A549 (cell line): ENCODE measurements at places on chromosomes 16 and 17.

DNA sequence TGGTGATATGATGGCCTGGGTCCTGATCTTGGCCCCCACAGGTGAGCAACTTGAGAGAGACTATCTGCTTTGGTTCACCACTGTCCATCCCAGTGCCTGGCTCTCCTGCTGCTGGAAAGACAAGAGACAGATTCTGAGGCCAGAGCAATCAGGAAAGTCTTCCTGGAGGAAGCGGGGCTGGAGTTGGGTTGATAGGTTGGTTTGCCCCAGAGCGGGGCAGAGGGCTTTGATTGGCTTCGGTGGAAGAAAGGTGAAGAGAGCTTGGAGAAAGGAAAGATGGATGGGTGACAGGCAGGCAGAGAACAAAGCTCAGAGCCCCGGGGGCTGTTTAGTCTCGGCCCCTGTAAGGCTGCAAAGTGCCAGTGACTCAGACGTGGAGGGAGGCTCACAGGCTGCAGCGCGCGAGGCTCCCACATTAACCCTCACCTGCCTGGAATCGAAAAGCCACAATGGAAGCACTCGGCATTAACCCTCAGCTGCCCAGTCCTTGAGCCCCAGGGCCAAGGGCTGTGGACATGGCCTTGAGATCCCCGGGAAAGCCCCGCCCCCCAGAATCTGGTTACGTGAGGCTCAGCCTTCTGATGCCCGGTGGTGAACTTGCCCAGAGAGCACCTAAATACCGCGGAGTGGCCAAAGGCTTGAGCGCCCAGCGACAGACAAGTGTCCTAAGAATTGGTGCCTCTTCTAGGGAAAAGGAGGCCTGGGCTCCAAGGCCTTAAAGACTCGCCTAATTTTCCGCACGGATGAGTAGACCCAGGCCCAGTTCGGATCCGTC is 996 bp upstream of the CPNE2 start:
- DNase-seq, result peak; percentile 65

DNA sequence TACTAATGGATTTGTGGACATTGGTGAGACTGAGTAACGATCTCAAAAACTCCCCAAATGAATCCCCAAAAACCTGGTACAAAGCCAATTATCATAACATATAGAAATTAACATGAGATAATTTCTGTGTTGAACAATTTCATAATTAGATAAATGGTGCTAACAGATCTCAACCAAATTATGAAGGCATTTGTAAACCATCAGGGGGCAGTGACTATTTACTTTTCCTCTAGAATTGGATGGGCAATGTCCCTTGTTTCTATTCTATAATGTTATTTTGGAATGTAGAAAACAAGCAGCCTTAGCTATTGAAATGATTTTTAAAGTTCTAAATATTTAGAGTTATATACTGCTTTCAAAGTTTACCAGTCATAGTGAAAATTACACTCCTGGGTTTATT is 57.8 kb downstream of the MYH10 start:
- DNase-seq, result no peak

- DNase-seq, result no peak
Measured at GRCh38 chr17:74157366-74157765, 46.1 kb upstream of the RPL38 start.

DNA sequence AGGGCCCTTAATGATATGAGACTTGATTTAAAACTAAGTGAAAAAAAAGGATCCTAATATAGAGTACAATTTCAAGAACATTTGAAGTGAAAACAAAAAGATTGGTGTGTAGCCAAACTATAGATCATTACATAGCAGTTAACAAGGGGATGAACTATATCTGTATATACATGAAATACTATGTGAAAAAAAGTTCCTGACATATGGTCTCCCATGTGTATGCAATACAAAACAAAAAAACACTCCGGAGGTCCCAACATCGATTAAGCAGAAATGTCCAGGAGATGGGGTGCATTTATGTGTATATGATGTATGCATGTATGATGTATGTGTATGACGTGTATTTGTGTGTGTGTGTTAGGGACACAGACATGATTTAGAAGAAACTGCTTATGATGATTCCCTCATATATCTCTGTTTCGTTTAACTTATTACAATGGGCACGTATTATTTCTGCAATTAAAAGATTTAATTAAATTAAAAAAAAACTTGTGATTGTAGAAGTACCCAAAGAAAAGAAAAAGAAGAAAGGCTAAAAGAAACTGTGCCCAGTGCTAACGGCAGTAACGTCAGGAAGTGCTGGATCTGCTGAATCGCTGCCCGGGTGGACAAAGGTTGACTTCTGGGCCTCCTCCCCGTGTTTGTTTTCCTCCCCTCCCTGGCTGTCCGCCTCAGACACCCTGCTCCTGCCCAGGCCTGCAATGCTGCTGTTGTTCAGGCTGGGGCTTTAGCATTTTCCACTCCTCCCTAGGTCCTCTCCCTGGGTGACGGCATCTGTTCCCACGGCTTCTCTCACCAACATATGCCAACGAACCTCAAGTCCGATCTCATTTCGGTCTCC is 36.9 kb downstream of the TBX4 start:
- DNase-seq, result no peak

DNA sequence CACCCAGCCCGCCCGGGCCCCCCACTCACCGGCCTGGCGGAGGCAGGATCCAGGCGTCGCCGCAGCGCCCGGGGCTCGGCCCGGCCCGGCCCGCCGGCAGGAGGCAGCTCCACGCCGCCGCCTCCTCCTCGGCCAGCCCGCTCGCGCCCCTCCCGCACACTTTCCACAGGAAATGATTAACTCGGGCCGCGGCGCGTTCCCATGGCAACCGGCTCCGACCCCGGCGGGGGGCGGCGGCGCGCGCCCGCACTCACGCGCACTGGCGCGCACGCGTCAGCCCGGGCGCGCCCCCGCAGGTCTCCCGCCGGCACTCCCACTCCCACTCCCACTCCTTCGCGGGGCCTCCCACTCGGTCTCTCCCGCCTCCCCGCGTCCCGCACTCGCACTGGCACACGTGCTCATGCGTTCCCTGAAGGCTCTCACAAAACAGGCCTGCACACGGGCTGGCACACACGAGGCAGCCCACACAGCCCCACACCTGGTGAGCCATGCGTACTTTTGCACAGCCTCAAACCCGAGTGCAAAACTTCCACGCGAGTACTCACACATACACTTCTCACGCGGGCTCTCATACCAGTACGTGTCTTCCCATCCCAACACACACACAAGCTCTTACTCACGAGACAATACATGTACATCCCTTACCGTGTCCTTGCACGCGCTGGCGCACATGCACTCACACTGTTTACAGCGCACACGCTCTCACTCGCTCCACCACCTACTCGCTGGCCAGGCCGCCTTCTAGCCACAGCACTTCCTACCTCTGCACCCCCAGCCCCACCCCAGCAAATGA is at the start of gene KIFC3:
Gene KIFC3 (minus strand): TSS at position 151 of the 793 bp plus-strand sequence. CDS start 4,248 bp downstream, outside the sequence.
- peak; percentile 86 for DNase-seq

GRCh38 chr16:71402007-71402406 is 39.8 kb downstream of the TLE7 start:
- DNase-seq, result no peak

DNA sequence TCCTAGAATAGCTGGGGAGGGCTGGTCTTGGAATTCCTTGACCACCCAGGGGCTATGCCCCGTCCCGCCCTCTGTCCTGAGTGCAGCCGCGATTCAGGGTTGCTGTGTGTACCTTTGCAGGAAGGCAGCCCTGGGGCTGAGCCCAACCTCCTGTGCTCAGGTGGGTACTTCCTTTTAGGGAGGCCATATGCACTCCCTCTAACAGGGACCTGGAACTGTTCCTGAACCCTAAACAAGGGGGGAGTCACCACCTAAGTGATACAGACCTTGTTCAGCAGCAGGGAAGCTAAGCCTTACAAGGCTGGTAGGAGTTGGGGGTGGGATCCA is 24.6 kb downstream of the LLGL2 start:
- DNase-seq, result no peak
